Activated T-helper 1 cell treated with anti-CD3 and anti-CD28 coated beads, Interleukin-2, amount 50 U/mL, for 16 hours (primary cell): ENCODE measurements at places on chromosomes 13 and 19.

- DNase-seq: peak; percentile 7
These were observed 591 bp downstream of the ZNF823 start for GRCh38 chr19:11737964-11738745.

DNA sequence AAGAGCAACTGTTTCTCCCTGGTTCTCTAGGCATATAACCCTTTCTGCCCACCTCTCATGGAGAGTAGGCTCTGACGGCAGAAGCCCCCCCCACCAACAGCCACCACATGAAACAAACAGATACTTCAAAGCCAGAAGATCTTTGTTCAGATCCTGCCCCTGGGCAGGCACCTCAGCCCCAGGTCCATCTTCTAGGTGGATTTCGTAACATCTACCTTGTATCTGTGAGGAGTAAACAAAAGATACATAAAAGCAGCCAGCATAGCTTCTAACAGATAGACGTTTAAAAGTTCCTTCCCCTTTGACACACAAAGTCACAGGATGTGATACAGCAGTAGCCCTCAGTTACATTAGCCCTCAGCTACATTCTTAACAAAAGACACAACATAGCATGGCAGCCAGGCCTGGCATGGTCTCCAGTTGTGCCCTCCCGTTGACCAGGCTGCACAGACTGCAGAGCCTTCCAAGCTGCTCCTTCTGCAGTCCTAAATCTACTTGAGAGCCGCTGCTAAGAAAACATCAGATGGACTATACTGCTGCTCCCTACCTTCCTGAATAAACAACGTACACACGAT is 35.4 kb downstream of the BRD4 start:
- DNase-seq: no peak

DNA sequence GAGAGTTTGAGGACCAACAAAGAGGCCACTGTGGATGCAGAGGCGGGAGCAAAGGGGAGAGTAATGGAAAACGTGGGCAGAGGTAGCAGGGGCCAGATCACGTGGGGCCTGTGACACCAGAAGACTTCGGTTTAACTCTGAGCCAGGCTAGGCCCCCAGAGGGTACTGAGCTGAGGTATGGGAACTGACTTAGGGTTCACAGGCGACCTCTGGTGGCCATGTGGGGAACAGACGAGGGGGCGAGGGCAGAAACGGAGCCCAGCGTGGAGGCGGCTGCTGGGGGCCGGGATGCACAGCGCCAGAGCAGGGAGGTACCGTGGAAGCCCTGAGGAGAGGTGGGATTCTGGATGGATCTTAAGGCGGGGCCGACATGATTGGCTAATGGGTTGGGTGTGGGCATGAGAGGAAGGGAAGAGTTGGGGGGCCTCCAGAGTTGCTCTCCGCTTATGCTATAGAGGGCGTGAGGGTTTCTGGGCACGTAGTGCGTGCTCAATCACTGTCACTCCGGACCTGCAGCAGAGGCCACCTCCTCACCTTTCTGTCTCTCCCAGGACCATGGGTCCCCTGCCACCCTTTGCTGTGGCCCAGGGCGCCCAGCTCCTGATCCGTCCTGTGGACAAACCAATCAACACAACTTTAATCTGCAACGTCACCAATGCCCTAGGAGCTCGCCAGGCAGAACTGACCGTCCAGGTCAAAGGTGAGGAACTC is 13.7 kb downstream of the PVR start:
- DNase-seq: peak; percentile 41

DNA sequence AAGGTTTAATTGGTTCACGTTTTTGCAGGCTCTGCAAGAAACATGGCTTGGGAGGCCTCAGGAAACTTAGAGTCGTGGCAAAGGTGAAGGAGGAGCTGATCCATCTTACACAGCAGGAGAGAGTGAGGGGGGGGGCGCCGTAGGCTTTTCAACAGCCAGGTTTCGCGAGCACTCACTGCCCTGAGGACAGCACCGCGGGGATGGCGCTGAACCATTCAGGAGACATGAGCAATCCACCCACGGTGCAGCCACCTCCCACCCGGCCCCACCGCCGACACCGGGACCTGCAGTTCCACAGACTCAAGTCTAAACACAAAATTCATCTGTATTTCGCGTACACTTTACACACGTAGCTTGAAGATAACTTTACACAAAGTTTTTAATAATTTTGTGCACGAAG is 73.6 kb downstream of the KDM4B start:
- DNase-seq: no peak

DNA sequence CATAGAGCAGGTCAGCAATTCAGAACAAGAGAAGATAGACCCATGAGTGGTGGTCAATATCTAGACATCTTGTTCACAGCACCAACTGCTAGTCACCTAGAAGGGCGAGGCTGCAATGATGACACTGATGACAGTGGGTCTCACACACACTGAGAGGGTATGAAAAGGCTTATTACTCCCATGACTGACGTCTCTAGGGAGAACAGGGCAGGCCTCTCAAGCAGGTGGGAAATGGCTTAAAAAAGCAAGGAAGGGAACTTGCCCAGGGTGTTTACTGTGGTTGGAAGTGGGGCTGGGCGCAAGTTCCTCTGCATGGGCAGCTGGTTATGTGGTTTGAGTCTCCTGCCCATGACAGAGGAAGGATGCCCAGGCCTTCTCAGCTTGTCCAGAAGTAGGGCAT is 33.8 kb downstream of the ZNF44 start:
- DNase-seq: no peak

DNA sequence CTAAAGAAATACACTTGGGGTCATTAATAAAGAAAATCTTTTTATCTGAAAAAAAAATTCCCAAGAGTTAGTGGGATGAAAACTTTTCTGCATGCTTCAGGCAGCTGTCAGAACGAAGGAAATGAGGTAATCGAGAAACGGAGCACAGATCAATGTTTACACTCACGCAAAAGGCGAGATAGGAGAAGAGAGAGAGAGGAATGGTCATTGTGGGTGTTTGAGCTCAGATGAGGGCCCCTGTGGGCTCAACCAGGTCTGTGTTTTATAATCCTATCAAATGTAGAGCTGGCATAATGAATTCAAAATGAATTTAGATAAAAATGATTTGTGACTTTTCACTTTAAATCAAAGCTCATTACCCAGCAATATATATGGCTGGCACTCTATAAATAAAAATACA is 6.3 kb upstream of the RXFP2 start:
- DNase-seq: no peak
